ENCODE measurements at places on chromosomes 12 and 14. TPM values are rescaled to one million over a fixed set of nuclear protein-coding genes. Genes with fewer than 3 reads are reported as not detected.
A peak's percentile ranks its signal among the peaks of the same experiment; 100 is the strongest.

- peak; percentile 90 for DNase-seq
These were observed 51.0 kb downstream of the BMAL2 start for GRCh38 chr12:27383429-27384260.

GRCh38 chr14:72975770-72976169 lies 49.5 kb downstream of the DCAF4 start:
- DNase-seq: peak; percentile 16

DNA sequence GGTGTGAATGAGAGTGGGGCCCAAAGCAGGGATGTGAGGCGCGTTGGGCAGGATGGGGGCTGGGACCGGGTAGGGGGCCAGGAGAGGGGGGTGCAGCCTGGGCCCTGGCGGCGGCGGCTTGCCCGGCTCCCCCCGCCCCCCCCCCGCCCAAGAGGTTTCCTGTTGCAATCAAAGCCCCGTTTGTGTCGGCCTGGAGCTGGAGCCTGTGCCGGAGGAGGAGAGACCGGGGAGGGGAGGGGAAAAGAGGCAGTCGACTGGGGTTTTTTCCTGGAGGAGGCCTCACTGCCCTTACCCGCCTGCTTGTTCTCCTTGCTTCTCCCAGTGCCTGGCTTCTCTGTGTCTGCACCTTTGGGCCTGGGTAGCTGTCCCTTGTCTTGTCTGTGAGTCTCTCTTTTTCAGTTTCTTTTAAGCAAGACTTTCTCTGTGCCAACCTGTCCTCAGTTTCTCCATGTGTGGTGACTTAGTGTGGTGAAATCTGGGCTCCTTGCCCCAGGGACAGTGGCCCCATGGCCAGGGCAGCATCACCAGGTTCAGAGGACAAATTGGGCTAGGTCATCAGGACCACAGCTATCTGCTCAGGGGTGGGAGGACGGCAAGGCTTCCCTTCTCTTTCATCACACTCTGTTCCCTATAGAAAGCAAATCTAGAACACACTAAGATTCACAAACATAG lies 8.5 kb downstream of the RARG start:
- peak; percentile 72 for DNase-seq

DNA sequence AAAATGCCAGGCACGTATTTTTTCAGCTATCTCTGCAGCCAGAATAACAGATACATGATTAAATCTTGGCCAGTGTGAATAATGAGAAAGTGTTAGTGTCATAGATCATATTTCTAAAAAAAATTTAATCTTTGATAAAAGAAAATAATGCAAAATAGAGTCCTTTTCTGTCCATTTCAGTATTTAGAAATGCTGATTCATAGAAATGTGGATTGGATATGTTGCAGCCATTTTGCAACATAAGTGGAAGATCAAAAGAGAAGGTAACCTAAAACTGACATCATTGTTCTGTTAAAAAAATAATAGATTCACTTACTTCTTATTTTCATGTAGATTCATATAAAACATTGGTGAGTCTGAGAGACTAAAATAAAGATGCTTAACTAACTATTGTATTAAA lies 1010.3 kb downstream of the LRFN5 start:
- no peak for DNase-seq

- no peak for DNase-seq
These were observed 344.6 kb downstream of the ETNK1 start for GRCh38 chr12:22969521-22969920.

DNA sequence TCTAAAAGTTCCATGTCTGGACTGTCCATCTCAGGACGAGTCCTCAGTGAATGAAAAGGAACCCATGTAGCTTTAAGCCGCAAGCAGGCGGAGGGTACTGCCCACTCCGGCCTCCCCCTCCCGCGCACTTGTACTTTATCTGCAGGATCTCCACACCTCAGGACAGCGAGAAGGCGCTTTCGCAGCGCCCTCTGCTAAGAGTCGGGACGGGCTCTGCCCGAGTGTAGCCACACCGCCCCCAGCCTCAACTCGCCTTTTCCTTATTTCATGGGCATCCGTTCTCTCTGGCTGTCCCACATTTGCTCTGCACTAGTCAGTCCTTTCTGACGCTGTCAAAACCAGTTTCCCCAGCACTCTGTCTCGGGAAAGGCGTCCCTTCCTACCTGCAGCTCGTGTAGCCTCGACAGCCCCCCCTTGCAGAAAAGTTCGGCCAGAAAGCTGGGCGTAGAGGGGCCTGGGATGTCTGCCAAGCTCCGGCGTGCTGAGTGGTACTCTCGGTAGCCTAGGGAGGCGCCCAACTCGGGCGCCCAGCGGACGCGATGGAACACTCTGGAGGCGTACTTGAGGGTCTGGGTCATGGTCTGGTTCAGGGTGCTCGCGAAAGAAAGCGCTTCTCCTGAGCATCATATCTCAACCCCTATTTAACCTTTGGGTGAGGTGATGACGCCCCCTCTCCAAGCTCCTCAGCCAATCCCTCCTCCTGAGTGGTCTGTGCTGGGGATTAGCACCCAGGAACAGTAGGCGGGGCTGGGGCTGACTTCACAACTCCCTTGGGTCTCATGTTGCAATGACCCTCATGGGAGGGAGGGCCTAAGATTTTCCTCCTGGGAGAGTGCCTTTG lies at the start of gene CYP27B1:
Gene CYP27B1 (minus strand): TSS at position 615 of the 841 bp plus-strand sequence. CDS start 37 bp downstream, at position 578.
- peak; percentile 52 for DNase-seq

GRCh38 chr12:62586850-62587249 lies 120.2 kb downstream of the MON2 start:
- no peak for DNase-seq

- peak; percentile 15 for DNase-seq
These were observed 260.4 kb upstream of the PPFIA2 start for GRCh38 chr12:82019533-82019932.

DNA sequence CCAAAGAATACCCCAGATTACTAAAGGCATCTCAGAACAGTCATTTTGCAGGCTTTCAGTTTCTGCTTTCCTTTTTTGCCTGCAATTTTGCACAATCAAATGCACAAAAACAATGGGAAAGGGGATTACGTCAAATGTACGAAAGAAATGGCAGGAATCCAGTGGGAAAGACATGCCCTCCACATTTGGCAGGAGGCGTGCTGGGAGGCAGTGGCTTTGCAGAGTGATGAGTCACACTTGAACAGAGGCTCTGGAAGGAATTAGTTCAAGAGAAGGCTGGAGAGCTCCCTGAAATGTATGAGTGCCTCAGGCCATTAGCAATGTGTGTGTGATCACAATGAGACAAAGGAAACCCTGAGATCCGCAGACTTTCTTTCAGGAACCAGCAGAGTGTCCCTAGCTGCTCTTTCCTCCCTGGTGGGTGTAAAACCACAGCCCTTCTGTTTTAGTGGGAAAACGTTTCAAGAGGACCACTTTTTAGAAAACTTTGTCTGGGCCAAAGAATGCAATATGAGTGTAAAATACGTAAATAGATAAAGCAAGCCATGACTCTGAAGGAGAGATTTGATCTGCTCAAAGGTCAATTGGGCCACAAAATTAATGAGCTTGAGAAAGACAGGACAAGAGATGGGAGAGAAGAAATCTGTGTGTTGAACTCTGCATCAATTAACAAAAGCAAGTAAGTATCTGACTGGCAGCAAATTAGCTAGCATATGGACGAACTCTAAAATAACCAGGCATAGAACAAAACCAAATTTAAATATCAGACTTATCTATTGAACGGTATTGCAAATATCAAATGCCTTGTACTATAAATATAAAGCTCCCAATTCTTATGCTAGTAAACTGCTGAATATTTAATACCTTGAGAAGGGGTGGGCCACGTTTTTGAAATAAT lies 155.4 kb upstream of the PDE3A start:
- peak; percentile 100 for DNase-seq

The UNC79 gene
- 0.04 TPM for polyA plus RNA-seq

The C14orf180 gene
- polyA plus RNA-seq: not detected

The KRT80 gene
- polyA plus RNA-seq: 1.3 TPM

The RHEBL1 gene
- 0.65 TPM for polyA plus RNA-seq

The CLEC14A gene
- polyA plus RNA-seq: 0.10 TPM

The NOS1 gene
- not detected for polyA plus RNA-seq

The TEAD4 gene
- 13.2 TPM for polyA plus RNA-seq

The MYF6 gene
- not detected for polyA plus RNA-seq

Data from GM23248 (cell line).